Stimulated activated CD4-positive, alpha-beta T cell treated with anti-CD3 and anti-CD28 coated beads, Interleukin-4, amount 100 ng/mL, for 4 hours (primary cell): ENCODE measurements at places on chromosomes 16 and 17.
A peak's percentile ranks its signal among the peaks of the same experiment; 100 is the strongest.

DNA sequence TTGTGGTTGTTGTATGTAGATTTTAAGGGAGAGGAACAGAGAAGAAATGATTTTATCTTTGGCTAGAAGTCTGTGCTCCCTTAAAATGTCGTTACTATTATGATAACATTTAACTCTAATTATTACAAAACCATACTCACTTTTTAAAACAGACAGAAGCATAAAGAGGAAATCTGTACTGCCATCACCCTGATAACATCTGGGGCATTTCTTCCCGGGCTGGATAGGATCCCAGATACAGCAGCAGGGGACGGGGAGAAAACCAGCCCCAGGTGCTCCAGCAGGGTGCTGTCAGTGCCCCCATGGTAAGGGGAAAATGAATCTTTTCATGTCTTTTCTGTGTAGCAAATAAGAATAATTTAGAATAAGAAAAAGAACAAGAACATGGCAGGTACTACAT, 139.4 kb upstream of the IRX6 start:
- DNase-seq: no peak

GRCh38 chr17:4073983-4074830, 68.6 kb downstream of the ZZEF1 start:
- no peak for DNase-seq

DNA sequence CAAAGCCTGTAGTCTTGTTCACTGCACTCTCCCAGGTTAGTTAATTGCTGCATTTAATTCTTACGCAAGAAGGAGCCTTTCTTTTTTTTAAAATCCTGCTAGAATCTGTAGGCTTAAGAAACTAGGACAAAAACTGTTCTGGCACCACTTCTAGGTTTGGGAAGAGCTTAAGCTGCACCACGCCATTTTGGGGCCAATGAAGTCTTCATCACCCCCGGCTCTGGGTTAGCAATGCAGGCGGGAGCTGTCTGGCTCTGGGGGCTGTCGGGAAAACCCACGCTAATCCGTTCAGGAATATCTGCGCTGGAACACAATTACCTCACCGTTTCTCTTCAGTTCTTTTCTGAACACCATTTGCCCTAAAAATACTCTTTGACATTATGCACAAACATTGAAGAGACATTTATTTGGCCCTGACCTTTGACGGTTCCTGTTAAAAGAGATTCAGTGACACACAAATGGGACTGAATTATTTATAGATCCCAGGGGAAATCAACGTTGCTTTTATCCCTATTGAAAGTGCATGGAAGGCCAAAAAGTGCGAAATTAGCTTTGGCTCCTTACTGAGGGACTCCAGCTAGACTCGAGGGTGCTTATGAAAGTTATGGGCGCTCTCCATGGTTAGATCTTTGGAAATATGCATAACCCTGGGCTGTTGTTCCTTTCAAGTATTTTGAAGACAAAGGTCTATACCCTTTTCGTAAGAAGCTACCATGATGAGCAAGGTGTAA, 249.2 kb downstream of the HAPSTR1 start:
- no peak for DNase-seq

GRCh38 chr16:82660075-82660645, 33.4 kb downstream of the CDH13 start:
- DNase-seq: peak; percentile 12

DNA sequence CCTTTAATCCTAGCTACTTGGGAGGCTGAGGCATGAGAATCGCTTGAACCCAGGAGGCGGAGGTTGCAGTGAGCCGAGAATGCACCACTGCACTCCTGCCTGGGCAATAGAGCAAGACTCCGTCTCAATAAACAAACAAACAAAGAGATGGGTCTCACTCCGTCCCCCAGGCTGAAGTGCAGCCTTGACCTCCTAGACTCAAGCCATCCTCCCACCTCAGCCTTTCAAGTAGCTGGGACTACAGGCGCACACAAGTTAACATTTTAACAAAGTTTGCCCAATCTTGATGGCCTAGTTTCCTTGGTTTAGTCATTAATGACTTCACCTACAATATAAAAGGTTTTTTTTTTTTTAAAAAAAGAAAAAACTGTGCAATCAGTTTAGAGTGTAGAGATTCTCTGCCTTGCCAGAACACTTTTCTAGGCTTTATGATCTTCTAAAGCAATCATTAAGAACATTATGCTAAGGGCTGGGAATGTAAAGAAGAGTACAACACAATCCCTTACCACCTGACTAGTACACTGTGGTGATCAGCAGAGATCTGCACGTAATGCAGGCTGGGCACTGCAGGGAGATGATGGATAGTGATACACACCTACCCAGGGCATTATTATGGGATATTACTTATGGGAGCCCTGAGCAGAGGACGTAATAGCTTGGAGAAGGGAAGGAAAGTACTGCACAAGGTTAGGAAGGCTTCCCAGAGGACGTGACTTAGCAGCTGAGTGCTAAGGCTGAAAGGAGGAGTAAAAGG, 6.9 kb downstream of the GOT2 start:
- no peak for DNase-seq

- DNase-seq: no peak
Measured at GRCh38 chr16:30605158-30605557, 5.0 kb downstream of the ZNF689 start.

DNA sequence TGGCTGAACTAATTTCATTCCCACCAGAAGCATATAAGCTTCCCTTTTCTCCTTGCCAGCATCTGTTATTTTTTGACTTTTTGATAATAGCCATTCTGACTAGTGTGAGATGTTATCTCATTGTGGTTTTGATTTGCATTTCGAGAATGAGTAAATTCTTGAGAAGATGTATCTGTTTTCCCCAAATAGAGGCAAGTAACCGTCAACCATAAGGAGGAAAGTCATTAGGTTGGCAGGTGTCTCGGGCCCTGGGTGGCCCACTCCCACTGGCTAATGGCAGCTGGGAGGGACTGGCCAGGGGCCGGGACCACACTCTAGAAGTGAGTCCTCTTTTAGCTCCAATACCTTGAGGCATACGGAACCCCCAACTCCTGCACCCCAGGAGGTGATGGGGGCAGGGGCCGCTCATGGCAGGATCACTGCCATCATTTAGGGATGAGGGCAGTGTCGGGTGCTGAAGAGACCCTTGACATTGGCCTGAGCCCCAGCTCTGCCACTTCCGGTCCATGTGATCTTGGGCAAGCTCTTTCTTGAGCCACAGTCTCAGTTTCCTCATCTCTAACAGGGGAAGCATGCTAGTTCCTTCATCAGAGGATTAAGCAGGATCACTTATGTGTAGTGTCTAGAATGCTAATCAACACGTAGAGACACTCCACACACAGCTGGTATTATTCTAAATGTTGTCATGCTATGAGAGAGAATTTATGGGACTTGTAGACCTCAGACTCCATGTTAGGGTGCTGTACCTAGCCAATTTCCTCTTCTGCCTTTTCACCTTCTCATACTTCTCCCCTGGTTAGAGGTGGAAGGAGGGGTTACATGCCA, 44.3 kb downstream of the RGS9 start:
- DNase-seq: no peak

DNA sequence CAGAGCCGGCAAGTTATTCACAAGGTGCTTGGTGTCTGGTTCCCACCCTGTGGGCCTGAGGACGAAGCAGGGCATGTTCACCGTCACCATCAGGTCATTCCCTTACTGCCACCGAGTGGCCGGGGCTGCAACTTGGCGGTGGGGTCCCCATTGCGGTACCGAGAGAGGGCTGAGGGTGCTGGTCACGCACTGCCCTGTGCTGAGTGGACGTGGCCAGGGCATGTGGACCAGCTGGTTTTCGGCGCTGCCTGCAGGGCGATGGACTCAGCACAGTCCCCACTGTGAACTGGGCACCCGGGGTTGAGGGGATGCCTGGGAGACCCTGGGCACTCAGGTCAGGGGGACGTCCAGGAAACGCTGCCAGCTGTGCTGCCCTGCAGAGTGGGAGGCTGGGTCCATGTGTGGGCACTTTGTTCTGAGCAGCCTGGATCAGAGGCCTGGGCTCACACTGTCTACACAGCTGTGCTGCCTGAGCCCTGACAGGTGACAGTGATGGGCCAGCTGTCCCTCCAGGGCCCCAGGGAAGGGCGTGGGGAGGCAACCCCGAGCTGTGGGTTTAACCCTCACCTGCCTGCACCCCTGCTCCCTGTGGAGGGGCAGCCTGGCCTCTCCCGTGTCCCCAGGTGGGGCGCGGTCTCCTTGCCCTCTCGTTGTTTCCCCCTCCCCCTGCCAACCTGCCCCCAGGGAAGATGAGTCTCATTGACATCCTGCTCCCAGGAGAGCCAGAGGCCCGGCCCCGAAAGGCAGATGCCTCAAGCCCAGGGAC, 39.3 kb upstream of the GNG13 start:
- DNase-seq: no peak

DNA sequence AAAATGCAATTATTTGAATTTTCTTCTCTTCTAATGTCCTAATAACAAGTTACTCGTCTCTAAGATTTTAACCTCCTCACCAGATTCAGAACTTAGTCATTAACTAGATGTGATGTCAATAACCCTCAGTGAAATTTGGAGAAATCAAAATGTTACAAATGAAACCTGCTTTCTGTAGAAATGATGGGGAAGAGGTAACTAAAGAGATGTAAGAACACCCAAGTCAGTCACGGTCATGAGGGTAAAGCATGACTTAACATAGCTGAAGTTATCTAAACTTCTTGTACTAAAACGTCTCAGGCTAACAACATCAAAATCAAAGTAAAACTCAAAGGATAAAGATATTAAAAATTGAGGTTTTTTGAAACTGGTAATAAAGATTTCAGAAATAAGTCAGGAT, 9.7 kb downstream of the RNFT1 start:
- no peak for DNase-seq

GRCh38 chr17:57747221-57748017, 2.3 kb upstream of the CCDC182 start:
- peak; percentile 20 for DNase-seq

DNA sequence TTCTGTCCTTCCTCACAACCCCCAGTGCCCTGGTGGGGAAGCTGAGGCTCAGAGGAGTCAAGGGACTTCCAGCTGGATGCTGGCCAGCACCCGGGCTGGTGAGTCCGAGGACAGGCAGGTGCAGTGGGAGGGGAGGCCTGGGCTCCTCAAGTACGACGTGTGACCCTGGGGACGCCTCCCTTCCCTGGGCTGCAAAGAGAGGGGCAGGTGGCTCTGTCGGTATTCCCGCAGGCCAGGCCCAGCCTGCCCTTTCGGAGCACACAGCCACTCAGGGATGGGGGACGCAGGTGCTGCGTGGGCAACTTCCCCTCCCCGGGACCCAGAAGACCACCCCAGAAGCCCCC, 33.1 kb upstream of the PVALEF start:
- no peak for DNase-seq

GRCh38 chr16:54051821-54052220, 234.8 kb downstream of the IRX3 start:
- no peak for DNase-seq

DNA sequence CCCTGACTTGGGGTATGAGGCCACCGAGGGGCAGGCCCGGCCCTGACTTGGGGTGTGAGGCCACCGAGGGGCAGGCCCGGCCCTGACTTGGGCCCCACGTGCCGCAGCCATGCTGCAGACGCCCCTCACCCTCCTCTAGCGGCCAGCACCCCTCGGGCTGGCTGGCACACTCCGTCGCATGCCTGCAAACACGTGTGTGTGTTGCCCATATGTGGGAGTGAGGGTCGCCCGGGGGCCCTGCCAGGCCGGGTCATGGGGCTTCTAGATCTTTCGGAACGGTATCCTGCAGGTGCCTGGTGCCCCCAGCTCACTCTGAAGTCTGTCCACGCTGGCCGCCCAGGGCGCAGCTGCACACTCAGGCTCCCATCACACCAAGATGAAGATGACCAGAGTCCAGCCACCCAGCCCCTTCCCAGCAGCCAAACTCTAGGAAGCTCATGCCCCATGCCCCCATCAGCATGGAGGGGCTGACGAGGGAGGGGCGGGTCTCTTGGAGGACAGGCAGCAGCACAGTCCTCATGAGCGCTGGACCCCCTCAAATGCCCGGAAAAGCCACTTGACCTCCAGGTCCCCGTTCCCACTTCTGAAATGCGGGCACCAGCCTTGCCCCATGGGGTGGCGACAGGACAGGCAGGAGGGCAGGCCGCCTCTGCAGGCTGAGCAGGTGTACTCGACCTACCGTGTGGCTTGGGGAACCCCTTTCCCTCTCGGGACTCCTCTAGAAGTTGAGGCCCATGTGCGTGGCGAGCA, 33.8 kb downstream of the CTU2 start:
- DNase-seq: no peak

DNA sequence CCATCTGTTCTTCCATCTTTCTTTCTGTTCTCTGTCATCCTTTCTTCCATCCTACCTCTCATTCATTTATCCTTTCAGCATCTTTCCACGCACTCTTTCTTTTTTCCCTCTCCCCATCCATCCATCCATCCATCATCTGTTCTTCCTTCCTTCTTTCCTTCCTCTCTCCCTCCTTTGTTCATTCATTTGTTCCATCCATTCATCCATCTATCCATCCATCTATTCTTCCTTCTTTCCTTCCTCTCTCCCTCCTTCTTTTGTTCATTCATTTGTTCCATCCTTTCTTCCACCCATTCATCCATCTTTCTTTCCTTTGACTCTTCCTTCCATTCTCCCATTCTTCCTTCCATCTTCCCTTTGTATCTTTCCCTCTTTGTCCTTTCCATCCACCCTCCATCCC, 39.2 kb downstream of the ARHGAP23 start:
- no peak for DNase-seq

GRCh38 chr16:6066652-6067051, 969.1 kb upstream of the EEF2KMT start:
- DNase-seq: no peak

- no peak for DNase-seq
Measured at GRCh38 chr17:34154961-34155730, 99.9 kb upstream of the CCL2 start.

- DNase-seq: no peak
Measured at GRCh38 chr17:55057184-55057583, 88.6 kb downstream of the STXBP4 start.

GRCh38 chr16:81842564-81843242, 63.6 kb downstream of the PLCG2 start:
- no peak for DNase-seq

DNA sequence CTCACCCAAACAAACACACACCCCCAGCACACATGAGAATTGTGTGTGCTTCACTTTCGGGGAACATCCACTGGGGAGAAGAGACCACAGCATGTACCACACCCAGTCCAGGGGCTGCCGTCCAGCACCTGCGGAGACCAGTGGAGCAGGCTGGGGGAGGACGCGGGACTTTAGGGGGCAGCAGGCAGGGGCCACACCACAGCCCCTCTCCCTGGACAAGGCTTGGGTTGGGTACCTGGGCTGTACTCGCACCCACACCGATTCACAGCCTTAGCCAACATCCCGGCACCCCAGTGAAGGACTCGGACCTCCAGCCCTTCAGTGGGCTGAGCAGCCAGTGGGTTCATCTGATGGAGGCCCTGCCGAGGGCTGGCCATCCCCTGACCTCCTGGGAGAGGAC, 63.3 kb downstream of the RBFOX3 start:
- no peak for DNase-seq

- DNase-seq: peak; percentile 25
Measured at GRCh38 chr17:4658478-4659305, 17.2 kb upstream of the ALOX15 start.

GRCh38 chr17:43845766-43846165, 1.2 kb upstream of the CD300LG start:
- no peak for DNase-seq
